ENCODE measurements at places on chromosomes 6 and 20.

DNA sequence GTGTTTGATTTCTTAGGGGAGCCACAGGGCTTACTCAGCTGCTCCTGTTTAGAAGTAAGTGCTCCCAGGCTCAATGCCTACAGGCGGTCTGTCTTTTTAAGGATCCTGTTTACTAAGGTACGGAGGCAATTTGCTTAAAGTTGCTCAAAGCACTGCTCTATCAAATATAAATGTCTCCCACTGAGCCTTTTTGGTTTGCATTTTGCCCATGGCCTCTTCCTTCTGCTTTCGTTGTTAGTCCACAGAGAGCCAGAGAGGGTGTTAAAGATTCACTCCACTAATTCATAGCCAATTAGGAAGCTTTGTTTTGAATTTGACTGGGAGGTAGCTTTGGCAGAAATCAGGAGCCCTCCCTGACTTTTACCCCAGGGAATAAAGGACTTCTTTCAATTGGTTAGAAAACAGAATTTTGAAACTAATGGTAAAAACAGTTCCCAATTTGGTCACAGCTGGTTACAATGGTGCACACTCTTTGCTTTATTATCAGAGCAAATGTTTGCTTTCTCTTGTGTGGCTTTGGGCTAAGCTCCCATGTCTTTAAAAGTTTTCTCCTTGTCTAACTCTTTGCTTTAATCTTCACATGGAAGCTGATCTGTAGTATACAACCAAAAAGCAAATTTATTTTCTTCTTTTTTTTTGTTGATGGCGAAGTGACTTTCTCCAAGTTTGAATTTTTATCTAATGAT, 126.2 kb downstream of the IMPG1 start:
- H3K4me1 ChIP-seq: no peaks in the 10 kb centered on the region
- H3K27me3 ChIP-seq: no peaks in the 10 kb centered on the region
- H3K4me3 ChIP-seq: no peak overlapping the region
- no peaks in the 10 kb centered on the region for H3K36me3 ChIP-seq

DNA sequence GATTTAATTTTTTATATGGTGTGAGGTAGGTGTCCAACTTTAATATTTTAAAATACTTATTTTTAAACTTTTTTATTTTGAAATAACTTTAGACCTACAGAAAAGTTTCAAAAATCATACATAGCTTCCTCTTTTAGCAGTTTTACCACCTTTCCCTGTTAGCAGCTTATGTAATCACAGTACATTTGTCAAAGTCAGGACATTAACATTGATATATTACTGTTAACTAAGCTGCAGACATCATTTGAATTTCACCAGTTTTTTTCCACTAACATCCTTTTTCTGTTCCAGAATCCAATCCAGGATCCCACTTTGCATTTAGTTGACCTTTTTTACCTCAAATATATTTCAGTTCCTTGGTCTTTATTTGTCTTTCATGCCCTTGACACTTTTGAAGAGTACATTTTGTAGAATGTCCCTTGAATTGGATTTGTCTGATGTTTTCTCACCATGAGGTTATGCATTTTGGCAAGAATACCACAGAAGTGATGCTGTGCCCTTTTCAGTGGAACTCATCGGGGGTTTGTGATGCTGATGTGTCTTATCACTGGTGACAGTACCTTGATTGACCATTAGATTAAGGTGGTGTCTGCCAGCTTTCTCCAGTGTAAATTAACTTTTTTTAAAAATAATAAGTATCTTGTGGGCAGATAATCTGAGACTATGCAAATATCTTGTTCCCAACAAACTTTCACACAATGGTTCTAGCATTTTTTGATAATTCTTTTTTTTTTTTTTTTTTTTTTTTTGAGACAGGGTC, 33.4 kb downstream of the TTLL9 start:
- no peaks in the 10 kb centered on the region for H3K27me3 ChIP-seq
- no peaks in the 10 kb centered on the region for H3K4me1 ChIP-seq
- no peak overlapping the region for H3K4me3 ChIP-seq

GRCh38 chr6:51778666-51779065, 308.7 kb downstream of the PKHD1 start:
- no peak for DNase-seq
- no peak overlapping the region for H3K27ac ChIP-seq
- no peaks in the 10 kb centered on the region for H3K4me1 ChIP-seq
- H3K27me3 ChIP-seq: no peaks in the 10 kb centered on the region
- no peak overlapping the region for H3K4me3 ChIP-seq

GRCh38 chr20:52809003-52809402, 163.2 kb upstream of the TSHZ2 start:
- no peaks in the 10 kb centered on the region for H3K36me3 ChIP-seq
- H3K4me1 ChIP-seq: peaks cover 7% of the 10 kb centered on the region
- no peaks in the 10 kb centered on the region for H3K27me3 ChIP-seq
- DNase-seq: no peak
- H3K4me3 ChIP-seq: no peak overlapping the region

All from adrenal gland (tissue), 19 donors.